ENCODE measurements at places on chromosomes 7 and 10.

- no peak for DNase-seq
These were observed 76.9 kb upstream of the KCNIP2 start for GRCh38 chr10:101920546-101920945.

DNA sequence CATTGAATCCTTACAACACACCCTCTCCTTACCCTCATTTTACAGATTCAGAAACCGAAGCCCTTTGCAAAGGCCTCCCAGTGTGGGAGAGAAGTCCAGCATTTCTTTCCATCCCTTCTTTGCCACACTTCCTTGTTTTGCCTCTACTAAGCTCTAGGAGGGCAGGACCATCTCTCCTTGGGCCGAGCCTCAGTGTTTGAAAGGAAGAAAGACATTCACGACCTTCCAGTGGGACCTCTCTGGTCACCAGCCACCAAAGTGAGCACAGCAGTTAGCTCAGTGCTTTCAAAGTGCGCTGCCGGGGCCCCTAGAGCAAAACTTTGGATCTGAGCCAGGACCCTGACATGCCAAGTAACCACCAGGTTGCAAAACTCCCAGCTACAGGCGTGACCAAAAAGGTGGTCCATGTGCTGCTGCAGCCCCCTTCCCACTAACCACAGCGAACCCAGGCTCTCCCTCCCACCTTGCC lies 12.4 kb downstream of the CTBP2 start:
- peak; percentile 50 for DNase-seq

- DNase-seq = peak; percentile 48
These were observed 25.8 kb upstream of the AMPH start for GRCh38 chr7:38656968-38657367.

GRCh38 chr10:24969841-24970281 lies 17.5 kb upstream of the PRTFDC1 start:
- DNase-seq = peak; percentile 68

DNA sequence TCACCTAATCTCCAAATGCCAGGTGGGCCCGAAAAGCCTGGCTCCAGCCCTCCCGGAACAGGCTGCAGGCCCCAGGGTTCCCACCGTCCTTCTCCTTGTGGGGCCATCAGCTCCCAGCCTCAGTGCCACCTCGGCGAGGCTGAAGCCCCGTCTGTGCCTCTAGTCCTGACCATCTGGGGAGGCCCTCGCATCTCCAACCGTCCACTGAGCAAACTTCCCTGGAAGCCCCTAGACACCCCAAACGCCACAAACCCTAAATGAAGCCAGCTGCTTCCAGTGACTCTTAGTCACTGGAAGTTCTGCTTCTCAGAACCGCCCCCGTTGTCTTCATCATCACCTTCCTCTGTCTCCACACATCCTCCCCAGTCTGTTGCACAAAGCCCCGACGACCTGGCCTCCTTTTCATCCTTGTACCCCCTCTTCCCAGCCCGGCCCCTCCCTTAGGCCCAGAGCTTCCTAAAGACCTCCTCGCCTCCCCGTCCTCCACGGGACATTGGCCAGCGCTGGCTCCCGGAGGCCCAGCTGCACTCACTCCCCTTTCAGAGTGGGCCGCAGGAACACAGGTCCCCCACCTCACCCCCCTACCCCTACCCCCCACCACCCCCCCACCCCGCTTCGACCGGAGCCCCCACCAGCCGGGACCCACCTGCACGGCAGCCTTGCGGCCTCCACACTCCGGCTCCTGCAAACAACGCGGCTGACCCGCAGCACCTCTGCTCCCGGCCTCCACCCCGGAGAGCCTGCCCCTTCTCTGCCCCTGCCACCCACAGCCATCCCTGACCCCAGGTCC lies 1.1 kb upstream of the DIP2C start:
- peak; percentile 37 for DNase-seq

DNA sequence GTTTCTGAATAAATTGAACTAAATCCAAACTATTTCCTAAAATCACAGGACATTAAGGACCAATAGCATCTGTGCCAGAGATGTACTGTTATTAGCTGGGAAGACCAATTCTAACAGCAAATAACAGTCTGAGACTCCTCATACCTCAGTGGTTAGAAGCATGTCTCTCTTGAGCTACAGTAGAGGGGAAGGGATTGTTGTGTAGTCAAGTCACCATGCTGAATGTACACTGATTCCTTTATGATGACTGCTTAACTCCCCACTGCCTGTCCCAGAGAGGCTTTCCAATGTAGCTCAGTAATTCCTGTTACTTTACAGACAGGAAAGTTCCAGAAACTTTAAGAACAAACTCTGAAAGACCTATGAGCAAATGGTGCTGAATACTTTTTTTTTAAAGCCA lies 13.9 kb downstream of the MEST start:
- no peak for DNase-seq
